Globus pallidus (tissue), 1 donor: ENCODE measurements at places on chromosomes 7 and 10.

DNA sequence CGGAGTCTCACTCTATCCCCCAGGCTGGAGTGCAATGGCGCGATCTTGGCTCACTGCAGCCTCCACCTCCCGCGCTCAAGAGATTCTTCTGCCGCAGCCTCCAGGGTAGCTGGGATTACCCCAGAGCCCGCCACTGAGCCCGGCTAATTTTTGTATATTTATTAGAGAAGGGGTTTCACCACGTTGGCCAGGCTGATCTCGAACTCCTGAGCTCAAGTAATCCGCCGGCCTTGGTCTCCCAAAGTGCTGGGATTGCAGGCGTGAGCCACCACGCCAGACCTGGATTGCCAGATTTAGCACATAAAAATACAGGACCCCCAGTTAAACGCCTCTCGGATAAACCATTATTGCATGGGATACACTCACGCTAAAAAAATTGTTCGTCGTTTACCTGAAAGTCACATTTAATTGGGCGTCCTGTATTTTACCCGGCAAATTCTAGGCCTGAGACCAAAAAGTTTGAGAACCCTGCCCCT, 375 bp upstream of the GATAD1 start:
- no peak for DNase-seq

- DNase-seq = no peak
These were observed 7.4 kb upstream of the PFKFB3 start for GRCh38 chr10:6195376-6195775.

GRCh38 chr10:51063659-51064535, 10.4 kb upstream of the PRKG1 start:
- DNase-seq = peak; percentile 10

DNA sequence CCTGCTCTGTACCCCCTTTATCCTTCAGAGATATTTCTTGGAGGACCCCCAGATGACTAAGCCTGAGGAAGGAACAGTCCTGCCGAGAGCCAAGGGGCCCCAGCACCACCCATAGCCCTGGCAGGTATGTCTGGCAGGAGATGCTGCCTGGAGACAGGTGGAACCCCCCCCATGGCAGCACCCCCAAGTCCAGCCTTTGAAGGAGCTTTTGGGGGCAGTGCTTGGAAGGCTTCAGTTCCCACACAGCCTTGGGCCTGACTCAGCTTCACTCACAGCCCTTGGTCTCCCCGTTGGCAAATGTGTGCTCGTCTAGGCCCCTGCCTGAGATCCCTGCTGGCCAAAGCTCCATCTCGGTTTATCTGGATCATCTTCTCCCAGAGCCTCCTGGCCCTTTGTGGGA, 23.0 kb upstream of the PCBD1 start:
- no peak for DNase-seq

DNA sequence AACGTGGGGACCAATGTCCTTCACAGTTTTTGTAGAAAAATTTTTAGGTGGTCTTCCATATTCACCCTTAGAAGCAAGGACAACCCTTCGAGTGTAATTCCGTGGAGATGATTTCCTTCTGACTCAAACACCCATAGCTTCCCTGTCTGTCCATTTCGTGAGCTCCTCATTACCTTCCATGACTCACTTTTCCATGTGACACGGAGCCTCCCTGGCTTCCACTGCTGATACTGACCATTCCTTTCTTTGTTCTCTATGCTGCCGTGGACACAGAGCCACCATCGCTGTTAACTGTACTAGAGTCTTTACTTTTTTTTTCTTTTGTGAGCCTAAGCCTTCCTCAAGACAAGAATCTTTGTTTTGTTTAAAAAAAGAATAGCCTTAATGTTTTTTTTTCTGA, 12.5 kb upstream of the ARMS2 start:
- DNase-seq = no peak

GRCh38 chr10:113047605-113047962, 97.5 kb downstream of the TCF7L2 start:
- no peak for DNase-seq

DNA sequence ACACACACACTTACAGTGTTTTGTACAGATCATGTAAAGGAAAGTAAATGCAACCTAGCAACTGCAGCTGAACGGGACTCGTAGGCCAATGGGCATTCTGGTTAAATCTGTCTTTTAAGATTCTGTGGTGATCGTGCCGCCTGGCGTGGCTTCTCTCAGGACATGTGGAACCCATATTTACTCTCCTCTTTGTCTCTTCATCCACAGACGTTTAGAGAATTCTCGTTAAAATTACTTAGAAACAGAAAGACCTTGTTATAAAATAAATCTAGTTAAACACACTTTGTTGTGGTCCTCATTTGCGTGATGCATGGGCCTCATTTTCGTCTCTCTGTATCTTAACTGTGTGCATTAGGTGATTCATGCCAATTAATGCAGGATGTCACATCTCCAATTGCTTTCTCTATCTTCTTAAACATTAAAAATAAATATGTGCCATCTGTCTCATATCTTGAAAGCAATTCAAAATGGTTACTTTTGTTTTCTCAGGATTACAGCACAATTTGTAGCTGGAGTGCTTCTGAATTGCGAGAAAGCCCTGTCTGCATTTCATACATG, 11.5 kb downstream of the KLF6 start:
- DNase-seq = no peak

DNA sequence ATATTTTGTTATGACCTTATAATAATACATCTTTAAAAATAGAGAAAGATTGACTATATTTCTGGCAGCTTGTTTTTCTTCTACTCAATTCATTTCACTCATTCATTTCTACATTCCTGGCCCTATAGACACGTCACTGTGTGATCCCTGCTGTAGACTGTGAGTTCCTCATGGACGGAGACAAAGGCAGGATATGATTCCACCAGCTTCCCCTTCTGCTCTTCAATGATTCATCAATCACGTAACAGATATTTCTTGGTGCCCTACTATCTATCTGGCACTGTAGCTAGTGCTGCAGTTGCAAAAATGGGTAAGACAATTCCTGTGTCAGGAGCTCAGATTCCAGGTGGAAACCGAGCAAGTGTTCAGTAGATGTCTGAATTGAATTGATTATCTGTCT, 415.0 kb downstream of the SFMBT2 start:
- no peak for DNase-seq

- DNase-seq = no peak
These were observed 47.2 kb downstream of the THNSL1 start for GRCh38 chr10:25063644-25064043.
